ENCODE measurements at places on chromosomes 4 and X. TPM values are rescaled to one million over a fixed set of nuclear protein-coding genes. Genes with fewer than 3 reads are reported as not detected.
A peak's percentile ranks its signal among the peaks of the same experiment; 100 is the strongest.

The RASL11B gene
- 30.0 TPM for total RNA-seq

The UGT2B15 gene
- not detected for total RNA-seq

- DNase-seq, result no peak
These were observed 709.1 kb downstream of the FAT4 start for GRCh38 chr4:126023896-126024295.

DNA sequence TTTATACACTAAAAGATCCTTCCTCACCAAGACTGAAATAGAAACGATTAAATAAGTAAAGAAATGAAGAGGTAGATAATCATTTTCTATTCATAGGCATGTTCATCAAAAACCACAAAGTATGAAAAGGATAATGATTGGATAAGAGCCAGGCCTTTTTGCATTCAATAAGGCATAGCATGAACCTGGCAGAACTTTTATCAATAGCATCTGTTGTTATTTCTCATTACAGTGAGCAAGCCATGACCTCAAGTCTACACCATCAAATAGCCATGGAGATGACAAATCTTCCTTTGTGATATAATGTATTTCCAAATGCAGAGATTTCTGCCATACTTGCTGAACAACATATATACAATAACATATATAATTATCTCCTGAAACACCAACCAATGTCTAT lies 206.0 kb upstream of the SLC7A11 start:
- no peak for DNase-seq

DNA sequence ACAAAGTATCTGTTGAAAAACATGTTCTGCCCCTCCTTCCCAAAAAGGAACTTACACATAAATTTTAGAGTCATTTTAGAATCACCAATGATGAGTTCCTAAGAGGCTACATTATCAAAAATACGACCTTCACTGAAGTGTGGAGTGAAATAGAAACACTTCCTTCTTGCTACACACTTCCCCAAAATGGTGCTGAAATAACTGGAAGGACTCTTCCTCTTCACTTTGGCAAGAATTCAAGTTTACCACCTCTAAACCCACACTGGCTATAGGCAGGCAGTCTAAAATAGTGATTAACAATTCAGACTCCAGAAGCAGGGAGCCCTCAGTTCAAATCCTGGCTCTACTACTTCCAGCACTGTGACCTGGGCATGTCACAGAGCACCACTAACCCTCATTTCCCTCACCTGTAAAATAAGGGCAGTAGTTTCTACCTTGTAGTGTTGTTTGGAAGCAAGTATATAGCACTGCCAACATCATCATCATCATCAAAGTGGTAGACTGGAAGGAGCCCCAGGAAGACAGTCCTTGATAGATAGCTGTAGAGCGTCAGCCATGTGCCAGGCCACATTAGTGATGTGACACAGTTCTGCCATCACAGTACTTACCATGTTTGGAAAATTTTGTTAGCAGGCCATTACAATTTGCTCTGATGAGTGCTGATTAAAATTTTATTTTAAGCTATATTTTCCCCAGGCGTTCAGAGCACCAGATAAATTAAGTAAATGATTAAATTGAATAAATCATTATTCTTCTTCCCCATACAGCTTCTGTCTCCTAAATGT lies 103.3 kb downstream of the PARM1 start:
- no peak for DNase-seq

DNA sequence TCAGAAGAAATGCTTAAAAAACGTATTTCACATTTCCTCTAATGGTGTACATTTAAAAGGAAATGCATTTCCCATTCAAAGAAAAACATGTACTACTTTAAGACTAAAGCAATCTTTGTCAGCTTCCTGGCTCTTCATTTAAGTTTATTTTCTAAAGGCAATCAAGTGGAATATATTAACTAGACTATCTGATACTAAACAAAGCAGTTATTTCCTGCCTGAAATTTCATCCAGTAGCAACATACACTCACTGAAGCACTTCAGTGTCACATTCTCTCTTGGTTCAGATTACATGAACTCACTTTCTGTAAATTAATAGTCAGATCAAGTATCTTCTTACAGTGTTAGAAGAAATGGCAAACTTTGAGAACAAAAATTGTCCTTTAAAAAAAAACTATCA lies 42.5 kb downstream of the LRBA start:
- no peak for DNase-seq

DNA sequence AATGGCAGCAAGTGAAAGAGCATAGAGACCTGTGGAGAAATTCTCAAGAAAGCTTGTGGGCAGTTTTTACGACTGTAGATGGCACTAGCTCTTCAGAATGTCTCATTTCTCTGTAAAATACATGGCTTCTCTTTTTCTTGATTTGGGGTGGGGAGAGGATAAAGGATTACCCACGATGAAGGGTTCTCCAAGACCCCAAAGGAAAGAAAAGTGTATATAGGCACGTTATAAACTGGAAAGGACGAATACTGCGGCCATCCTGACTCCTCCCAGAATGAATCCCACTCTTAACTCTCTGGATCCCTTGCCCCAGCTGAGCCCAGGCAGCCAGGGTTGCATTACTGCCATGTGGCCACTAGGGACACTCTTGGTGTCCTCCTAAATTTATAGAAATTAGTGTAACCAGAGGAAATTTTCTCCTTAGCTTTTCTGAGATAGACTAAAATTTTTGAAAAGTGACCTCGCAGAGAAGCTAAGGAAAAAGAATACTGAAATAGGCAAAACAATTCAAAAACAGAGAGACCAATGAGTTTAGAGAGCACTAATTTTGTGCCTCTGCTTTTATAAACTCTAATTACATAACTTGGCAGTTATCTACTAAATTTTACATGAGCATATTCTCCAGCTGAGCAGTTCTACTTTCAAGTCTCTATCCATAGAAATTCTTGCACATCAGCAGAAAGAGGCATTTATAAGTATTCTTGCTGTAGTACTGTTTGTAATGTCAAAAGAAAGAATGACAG lies 37.8 kb upstream of the PCDH19 start:
- peak; percentile 48 for DNase-seq

GRCh38 chr4:7423801-7424552 lies 10.8 kb downstream of the PSAPL1 start:
- DNase-seq, result peak; percentile 15

DNA sequence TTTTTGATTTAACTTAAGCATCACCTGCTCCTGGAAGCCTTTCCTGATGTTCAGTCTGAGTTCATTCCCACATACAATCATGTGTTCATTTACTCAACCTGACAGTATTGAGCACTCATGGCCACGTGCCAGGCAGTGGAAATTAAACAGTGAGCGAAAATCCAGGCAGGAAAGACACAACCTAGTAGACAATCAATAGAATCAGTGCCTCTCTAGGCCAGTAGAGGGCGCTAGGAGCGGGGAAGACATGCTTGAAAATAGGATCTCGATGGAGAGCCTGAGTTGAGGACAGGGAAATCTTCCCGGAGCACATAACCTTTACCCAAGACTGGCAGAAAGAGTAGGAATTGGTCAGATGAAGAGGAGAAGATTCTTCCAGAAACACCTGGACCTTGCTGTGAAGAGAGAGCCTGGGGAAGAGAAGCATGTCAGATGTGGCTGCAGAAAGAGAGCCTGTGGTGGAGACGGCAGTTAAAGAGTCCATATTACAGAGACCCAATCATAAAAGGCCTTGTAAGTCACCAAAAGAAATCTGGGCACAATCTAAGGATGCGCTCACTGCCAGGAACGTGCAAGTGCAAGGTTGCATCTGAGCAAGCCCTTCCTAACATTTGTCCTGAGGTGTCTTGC lies 103.5 kb downstream of the LDB2 start:
- DNase-seq, result peak; percentile 74

DNA sequence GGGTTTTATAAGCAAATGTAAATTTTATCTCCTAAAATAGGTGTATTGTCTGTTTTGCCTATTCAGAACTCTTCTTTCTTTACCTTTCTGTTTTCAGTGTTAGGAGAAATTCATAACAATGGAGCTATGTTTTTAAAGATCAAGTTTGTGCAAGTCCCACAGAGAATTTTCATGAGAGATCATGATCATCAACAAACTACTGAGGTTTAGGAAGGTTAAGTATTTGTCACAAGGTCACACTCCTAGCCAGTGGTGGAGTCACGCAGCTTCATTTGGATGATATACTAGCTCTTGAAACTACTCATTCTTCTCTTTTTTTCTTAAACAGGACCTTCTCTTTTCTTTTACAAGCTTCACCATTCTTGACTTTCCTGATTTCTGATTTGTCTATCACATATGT lies 892.6 kb upstream of the FRG1 start:
- no peak for DNase-seq

GRCh38 chr4:187602339-187603092 lies 393.1 kb upstream of the ZFP42 start:
- DNase-seq, result no peak

GRCh38 chr4:135598151-135598550 lies 1396.6 kb upstream of the PABPC4L start:
- DNase-seq, result no peak

DNA sequence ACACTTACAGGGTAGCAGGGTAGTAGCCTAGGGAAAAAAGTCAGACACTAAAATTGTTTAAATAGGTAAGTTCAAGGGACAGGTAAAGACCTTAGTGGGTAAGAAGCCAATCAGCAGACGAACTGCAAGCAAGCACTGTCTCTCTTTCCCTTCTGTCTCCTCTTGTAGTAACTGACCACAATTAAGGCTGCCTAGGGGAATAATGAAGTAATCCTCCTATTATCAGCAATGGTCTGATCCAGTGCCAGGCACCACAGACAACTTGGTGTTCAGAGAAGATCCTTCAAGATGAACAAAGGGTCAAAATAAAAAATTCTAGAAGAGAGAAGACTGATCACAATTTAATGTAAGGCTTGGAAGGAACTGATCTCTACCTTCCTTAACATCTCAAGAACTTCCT lies 62.9 kb downstream of the ELOVL6 start:
- DNase-seq, result no peak

DNA sequence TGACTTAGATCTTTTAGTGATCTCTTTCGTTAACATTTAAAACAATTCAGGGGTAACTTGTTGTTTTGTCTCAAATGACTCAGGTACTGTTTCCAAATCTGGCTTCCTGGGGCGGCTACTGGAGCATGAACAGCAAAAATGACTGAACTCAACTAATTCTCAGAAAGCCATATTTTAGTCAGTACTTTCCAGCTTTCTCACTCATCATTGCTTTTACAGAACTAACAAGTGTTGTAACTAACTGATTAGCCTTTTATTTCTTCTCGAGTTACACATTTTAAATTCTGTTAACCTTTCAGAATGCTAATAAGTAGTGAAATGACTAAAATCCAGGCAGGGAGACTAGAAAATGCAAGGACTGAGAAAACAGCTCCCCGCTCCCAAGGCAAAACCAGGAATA lies 55.3 kb downstream of the JADE3 start:
- no peak for DNase-seq

DNA sequence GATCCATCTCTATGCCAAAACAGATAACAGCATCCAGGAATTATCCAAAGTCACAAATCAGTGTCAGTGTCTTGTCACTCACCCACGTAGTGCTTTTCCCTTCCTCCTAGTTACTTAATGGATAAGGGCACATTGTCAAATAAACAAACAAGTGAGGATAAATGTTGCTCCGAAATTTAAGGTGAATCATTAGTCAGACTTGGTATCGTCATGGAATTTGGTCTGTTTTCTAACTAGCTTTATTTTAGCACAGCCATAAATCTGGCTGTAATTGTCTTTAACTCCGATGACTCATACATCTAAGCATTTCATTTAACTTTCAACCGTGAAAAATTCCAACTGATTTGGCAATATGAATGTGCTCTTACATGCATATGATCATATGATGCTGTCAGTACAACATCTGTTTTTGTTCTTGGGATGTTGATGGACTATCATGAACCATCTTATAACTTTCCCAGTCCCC lies 83.3 kb downstream of the SNCA start:
- no peak for DNase-seq
